ENCODE measurements at places on chromosomes 3 and 15.

DNA sequence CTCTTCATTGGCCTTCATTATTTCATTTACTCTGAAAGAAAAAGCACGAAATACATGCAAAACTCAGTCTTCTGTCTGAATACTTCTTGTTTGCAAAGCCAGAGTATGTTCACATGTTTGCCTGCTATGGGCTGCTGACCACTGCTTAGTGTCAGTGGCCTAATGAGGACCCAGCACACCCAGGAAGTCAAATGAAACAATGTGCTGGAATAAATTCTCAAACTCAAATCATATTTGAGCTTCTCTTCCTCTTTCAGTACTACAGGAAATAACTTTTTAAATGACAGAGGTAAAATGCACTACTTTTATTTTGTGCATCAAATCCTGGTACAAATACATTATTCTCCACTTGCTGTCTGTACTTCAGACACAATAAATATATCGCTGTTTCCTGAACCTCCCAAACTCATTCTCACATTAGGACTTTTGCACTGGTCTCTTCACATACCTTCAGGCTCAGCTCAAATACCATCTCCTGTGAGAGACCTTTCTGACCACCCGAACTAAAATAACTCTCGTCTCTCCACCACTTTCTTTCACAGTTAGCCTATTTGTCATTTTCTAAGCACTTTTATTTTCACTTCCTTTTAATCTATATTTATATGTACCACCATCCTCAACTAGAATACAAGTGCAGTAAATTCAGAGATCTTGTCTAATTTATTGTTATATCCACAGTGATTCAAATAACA is 176.8 kb downstream of the TUSC7 start:
- no peak for DNase-seq

GRCh38 chr3:13083898-13084297 is 10.7 kb upstream of the IQSEC1 start:
- DNase-seq, result no peak

- no peak for DNase-seq
These were observed 312.1 kb upstream of the TGFBR2 start for GRCh38 chr3:30294241-30294667.

GRCh38 chr3:12027184-12027846 is 23.1 kb downstream of the SYN2 start:
- no peak for DNase-seq

- DNase-seq, result no peak
These were observed 2.1 kb upstream of the ALDH1A3 start for GRCh38 chr15:100877551-100877950.

Data from activated CD8-positive, alpha-beta T cell treated with anti-CD3 and anti-CD28 coated beads for 36 hours (primary cell).